ENCODE measurements at places on chromosomes 3 and 15.

GRCh38 chr15:51718219-51718618 lies 19.2 kb downstream of the LYSMD2 start:
- no peak for DNase-seq

DNA sequence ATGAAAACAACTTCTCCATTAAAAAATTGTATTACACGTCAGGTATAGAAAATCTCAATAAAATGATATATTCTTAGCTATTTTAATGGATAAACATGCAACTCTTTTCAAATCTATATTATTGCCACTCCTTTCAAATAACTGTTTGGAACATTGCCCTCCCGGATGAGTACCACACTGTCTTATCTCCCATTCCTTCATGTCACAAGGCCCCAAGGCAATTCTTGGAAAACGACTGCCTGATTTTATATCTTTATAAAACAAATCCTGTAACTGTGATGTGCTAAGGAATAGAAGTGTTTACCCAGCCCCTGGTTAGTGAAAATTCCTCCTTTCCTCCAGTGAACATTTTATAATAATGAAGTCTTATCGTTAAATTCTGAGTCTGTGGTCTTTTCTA lies 6.2 kb upstream of the ZNF619 start:
- no peak for DNase-seq

DNA sequence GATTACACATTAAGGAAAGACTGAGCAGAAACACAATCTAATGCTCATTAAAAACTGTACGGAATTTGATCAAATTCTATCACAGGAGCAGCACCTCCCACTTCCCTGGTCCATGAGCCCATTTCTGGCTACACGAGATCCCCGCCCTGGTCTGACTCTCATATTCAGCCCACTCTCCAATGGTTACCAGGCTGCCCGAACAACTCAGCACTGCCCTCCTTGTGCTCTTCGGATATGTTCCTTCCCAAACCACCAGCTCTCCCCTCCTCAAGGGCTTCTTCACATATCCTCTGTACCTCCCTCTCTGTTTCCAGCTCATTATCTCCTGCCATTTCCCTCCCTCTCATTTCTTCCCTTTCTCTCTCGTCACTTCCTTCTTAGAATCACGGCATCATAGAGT lies 180.5 kb downstream of the RSL24D1 start:
- no peak for DNase-seq

DNA sequence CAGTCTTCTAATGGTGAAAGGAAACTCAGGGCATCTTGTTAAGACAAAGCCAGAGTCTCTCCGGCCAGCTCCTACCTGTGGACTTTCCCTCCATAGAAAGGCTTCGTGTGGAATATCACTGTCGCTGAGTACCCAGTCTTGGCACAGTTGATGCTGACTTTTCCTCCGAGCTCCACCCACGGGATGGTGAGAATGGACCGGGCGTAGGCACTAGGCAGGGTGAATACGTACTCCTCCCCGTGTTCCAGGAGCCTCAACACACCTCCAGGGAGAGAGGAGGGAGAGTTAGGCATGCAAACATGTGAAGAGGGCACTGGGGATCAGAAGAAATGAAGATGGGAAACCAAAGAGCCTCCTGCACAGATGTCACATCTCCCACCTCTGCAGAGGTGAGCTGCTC lies 138.0 kb downstream of the STT3B start:
- no peak for DNase-seq

DNA sequence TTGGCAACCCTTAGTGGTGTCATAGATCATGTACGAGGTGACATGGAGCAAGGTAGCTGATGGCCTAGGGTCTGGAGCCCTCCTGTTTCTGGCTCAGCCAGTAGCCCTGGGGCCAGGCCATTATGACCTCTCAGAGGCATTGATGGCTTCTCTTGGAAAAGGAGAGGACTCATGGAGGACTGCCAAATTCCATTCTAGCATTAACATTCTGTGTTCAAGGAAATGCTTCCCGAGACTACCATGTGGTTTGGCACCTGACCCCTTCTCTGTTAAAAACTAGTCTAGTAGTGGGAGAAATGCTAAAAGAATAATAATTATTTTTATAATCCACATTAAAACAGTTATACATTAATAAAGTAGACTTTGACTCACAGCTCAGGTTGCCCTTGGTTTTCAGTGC lies 40.2 kb upstream of the ADAMTSL3 start:
- DNase-seq = no peak
